ENCODE measurements at places on chromosomes 7 and 10.

GRCh38 chr7:97004247-97005182, 838 bp upstream of the DLX6 start:
- DNase-seq: no peak

DNA sequence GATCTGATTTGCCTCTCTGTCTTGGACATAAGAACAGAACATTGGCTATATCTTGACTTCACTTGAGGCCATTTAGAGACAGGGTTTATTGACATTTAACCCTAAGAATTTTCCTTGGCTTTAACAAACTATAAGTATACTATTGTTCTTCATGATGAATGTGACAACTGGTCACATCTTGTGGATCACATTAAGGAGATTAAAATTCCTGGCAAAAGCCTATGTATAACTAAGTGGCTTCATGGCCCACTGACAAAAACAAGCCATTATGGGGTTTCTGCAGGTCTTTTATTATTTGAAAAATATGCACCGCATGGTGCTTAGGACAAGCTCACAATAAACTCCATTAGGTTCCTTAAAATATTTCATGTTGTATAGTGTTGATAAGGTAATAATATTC, 54.8 kb downstream of the THNSL1 start:
- DNase-seq: no peak

DNA sequence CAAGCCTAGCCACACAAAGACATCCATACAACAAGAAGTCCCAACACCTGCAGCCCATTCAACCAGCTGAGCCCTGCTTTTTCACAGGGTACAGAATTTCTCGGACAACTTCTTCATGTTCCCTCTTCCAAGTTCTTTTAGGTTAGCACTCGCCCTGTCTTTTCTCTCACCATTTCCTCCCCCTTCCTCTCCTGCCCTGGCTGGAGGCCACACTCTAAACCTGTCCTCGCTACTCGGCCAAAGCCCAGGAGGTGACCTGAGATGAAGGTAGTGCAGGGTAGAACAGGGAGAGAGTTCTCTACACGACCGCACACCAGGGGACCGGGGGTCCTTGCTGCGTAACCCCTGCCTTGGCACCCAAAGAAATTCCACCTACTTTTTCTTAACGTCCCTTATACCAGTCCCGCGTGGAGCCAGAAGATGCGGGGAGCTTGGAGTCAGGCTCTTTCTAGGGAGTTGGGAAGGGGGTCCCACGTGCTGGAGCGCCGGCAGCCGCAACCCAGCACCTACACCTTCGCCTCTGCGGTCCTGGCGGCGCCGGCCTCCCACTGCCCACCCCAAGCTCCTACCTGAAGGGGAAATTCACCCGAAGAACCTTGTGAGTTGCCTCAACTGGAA, 16.0 kb upstream of the DLX6 start:
- no peak for DNase-seq

- peak; percentile 55 for DNase-seq
Observed at GRCh38 chr10:75062506-75063299, 48.8 kb upstream of the SAMD8 start.

DNA sequence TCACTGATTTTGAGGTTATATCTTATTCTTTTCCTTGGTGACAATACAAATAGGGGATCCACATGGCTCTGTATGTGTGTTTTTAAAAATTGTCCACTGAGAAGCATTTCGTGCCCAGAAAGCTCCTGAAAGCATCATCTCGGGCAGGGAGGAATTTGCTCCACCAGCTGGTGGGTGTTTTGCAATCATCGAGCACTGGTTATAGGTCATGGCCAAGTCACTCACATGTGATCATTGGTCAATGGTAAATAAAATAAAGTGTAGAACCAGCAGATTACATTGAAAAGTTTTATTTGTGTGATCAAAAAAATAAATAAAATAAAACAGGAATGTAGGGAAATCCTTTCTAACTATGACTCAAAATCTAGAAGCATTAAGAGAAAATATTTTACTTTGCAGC, 23.0 kb upstream of the SNX13 start:
- peak; percentile 90 for DNase-seq

- no peak for DNase-seq
Observed at GRCh38 chr10:131082991-131083481, 228.5 kb downstream of the TCERG1L start.

GRCh38 chr7:149625340-149625946, 127.8 kb upstream of the ZNF746 start:
- DNase-seq: peak; percentile 57

DNA sequence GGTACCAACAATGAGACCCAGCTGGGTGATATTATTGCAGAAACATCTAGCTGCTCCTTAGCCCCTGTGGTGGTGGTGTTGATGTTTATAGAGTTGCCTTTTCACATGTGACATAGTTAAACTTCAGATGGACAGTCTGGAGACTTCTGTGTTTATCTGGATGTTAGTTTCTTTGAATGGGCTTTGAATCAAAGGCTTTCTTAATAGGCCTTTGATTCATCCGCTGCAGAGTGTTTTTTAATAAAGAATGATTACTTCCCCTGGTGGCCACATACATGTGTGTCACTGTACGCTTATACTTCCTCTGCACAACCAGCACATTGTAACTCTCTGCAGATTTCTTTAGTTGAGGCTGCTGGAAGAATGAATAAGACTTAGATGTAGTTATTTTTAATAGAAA, 221.0 kb downstream of the DYNC1I1 start:
- no peak for DNase-seq

DNA sequence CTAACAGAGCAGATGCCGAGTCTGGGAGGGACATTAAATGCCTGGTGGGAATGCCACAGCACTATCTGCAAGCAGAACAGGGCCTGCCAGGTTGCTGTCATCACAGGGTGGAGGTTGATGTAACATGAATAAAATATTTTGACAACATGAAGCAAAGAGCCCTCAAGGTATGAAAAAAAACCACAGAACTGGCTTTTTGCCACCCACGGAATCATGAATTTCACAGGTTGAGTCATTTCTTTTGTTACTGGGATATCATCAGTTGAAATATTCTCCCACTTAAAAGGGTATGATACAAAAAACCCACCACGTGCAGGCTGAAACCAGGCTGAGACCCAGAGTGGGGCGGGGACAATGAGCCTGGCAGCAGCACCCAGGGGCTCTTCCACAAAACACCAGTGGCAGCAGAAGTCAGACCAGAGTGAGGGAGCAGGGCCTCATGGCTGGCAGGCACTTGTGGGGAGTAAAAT, 220.1 kb downstream of the TNS3 start:
- DNase-seq: peak; percentile 71

DNA sequence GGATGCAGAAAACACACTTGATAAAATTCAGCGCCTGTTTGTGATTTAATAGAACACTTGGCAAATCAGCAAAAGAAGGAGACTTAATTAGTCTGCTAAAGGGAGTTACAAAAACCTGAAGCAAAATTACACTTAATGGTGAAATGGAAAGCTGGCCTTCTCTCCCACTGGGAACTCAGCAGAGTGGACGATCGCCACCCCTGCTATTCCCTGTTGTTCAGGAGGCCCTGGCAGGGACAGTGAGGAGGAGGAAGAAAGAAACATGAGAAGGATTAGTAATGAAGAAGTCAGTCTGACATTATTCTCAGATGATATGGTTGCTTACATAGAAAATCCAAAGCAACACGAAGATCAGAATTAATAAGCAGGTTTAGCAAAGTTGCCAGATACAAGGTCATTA, 5.6 kb upstream of the KNDC1 start:
- DNase-seq: no peak

DNA sequence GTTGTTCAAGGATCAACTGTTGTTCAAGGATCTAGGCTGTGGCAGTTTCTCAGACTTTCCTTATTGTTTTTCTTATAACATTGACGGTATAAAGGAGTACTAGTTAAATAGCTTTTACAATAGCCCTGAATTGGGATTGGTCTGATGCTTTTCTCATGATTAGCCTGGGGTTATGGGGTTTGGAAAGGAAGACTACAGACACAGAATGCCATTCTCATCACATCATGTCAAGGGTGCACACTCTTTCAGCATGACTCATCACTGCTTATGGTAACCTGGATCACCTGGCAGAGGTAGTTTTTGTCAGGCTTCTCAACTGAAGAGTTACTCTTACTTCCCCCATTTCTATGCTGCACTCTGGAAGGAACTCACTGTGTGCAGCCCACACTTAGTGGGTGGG, 194.2 kb upstream of the NPSR1 start:
- DNase-seq: no peak

- no peak for DNase-seq
Observed at GRCh38 chr10:32039734-32040133, 16.5 kb downstream of the KIF5B start.

GRCh38 chr7:24301703-24302102, 17.7 kb downstream of the NPY start:
- DNase-seq: no peak

GRCh38 chr10:69572159-69573055, 815 bp downstream of the NEUROG3 start:
- no peak for DNase-seq

DNA sequence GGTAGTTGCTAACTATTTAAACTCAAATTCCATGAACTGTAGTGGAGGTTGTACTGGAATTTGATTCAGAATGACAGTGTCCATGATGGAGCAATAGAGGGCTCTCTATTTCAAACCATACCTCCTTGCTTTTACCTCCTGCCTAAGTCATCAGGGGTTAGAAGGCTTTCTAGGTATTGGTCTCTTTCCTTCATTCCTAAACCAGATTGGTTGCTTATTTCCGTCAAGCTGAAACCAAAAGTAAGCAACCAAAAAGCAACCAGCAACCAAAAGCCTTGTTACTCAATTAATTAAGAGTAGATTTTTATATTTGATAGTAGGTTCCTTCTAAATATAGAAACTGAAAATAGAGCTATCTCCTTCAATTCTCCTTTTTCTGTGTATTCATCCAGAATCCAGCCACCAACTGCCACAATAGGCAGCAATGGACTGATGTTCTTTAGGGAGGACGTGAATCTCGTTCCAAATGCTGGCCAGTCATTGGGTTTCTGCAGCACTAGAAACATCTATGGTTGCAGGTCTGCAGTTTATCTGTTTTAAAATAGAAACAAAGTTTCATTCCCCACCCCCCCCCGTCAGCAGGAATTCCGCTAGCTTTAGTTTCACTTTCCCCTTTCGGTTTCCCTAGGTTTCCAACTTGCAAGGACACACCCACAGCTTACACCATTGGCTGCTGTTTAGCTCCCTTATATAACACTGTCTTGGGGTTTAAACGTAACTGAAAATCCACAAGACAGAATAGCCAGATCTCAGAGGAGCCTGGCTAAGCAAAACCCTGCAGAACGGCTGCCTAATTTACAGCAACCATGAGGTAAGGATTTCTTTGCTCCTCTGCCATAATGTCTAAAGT, at the start of gene IFIT1:
Gene IFIT1 (plus strand): TSS at position 717 of the 850 bp plus-strand sequence. CDS start 90 bp downstream, at position 807.
- DNase-seq: peak; percentile 75

DNA sequence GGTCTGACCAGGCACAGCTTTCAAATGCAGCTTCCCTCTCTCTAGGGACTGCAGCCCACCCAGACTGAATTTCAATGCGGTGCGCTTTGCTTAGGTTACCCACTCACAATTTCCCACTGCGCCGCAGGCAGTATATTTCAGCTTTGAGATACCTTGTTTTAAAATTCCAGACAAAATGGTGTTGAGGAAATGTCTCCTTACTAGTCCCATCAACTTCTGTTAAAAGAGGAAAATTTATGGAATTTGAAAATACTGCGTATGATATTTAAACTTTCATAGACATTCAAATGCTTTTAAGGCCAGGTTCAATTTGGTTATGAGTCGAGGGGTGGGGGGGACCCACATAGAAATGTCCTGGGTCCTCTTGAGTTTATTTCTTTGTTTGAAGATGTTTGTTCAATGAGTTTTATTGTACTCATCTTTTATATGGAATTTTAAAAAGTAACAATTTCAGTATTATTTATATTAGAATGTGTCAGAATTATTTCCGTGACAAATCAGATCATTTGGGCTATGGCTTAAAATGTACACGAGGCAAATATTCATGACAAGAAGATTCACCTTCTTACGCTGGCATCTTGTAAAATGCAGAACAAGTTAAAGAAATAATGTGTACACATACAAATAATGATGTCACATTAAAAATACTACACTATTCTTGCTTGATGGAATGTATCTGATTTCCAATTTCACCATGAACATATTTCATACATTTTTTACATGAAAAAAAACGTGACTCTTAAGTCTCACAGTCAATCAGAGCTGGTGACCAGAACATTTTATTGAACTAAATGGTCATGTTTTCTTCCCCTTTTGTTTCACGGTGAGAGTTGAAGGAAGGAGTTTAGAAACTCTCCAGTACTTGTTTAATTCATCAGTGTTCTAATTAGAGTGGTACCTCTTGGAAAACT, 1.3 kb downstream of the IKZF1 start:
- no peak for DNase-seq

- no peak for DNase-seq
Observed at GRCh38 chr10:122884166-122884565, 4.8 kb upstream of the FAM24B start.

- peak; percentile 98 for DNase-seq
Observed at GRCh38 chr7:94301024-94301586, 93.6 kb upstream of the COL1A2 start.

GRCh38 chr10:123272171-123272570, 118.0 kb downstream of the BUB3 start:
- no peak for DNase-seq

DNA sequence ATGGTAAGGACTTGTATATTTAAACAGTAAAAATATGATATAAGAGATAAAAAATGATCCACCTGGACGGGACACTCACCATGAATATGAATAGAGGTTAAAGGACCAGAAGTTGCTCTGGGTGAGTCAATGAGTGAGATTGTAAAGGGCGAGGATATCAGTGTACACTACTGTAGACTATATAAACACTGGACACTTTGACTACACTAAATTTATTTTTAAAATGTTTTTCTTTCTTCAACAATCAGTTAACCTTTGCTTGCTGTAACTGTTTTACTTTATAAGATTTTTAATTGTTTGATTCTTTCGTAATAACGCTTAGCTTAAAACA, 202.8 kb downstream of the VTI1A start:
- no peak for DNase-seq

GRCh38 chr7:55557666-55558188, 14.6 kb downstream of the VOPP1 start:
- no peak for DNase-seq

DNA sequence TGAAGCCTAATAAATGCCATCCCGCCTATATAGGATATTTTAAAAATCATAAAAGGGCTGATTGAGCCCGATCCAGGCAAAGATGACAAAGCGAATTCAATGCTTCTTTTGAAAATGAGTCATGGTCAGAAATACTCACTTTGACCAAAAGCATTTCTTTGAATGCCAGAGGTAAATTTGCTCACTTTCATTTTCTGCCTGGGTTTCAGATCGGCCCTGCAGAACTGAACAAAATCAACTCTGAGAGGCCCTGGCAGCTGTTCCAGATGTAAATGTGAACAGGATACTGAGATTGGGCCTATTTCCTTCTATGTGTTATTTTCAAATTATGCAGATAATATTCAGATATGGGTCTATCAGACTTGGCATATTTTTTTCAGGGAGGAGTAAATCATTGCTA, 114.8 kb upstream of the ARID5B start:
- DNase-seq: peak; percentile 64

- DNase-seq: peak; percentile 79
Observed at GRCh38 chr10:944034-944831, 12.7 kb upstream of the LARP4B start.
